ENCODE measurements at places on chromosomes 7 and 10.

DNA sequence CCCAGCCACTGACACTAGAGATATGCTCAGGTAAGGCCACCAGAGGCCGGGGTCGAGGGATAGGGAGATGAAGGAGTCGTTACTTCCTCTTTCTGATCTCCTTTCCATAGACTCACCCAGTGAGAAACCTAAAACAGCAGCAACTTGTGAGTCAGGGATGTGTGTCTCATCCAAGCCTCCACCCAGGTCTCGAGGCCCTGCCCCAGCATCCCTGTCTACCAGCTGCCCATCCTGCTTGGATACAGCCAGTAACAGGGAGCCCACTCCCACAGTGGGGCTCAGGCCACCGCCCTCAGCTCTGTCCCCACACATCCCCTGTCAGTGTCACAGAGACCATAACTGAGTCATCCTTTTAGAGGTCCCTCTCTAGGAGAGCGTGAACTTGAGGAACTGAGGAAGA, 49.6 kb upstream of the CHST15 start:
- DNase-seq: no peak

GRCh38 chr7:115146148-115146547, 224.3 kb downstream of the MDFIC start:
- DNase-seq: no peak

DNA sequence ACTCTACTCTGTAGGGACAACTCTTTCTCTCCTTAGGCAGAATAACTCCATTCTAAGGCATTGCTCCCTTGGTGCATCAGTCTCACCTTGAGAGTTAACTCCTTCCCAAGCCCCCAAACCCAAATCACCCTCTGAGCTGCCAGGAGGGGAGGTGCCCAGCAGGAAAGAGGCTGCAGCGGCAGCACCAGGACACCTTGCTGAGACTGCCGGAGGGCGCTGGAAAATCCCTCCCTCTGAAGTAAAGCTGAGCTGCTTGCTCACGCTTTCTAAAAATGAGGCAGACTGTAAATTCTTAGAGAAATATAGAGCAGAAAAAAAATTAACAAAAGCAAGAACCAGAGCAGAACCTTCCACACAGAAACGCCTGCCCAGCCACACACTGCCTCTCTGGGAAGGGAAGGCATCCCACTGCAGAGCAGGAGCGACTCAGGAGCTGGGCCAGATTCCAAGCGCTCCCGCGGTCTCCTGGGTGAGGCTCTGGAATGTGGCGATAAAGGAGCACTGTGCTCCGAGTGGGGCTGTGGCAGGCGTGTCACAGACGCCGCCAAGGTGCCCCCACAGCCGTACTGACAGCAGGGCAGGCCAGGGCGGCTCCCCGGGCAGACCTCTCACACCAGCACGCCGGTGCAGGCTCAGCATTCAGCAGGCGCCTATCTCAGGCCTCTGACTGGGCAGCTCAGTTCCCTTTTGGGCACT, 202.1 kb downstream of the TNS3 start:
- no peak for DNase-seq

DNA sequence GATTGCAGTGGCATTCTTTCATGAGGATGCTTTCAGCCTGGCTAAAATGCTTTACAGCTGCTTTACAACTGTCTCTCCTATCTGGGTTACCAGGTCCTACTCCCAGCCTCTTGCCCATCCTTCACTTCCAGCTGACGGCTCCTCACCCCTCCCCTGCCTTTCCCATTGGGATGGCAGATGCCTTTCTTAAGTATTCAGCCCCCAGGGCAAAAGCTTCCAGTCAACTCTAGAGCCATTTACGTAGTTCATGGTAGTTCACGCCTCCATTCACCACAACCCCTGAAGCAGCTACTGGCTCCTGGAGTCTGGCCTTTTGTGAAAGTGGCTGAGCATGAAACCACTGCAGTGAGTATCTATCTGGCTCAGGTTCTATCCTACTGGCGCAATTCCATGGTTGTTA, 17.2 kb upstream of the BMPER start:
- DNase-seq: no peak

DNA sequence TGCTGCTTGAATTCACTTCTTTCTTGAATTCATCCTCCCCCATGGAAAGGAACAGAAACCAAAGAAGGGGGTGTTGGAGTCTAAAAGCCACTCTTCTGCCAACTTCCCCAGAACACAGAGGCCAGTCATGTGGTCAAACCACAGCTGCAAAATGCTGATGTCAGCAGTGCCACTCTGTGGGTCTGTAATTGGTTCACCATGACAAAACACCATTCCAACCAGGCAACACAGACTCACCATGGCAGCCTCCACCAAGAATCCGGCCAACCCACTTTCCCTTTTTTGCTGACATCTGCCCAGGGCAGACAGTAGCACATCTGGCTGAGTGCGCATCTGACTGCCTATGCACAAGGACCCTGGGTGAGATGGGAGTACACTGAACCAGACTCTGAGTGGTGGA, 16.8 kb downstream of the OSBPL3 start:
- peak; percentile 23 for DNase-seq

DNA sequence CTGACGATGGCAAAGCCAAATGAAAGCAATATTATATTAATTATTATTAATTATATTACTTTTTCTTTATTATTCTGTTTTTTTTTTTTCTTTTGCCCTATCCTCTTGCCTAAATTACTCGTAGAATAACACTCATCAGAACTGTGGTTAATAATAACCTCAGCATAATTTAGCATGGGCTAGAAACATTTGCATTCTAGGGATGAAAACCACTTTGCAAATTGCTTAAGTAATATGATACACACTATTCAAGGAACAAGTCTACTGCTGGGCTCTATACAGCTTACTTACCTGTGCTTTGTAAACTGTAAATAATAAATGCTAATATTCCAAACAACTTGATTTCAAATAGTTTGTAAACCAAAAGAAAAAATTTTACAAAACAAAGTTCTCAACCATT, 375.8 kb downstream of the HGF start:
- DNase-seq: no peak

GRCh38 chr7:44348851-44349781, 23.7 kb upstream of the CAMK2B start:
- no peak for DNase-seq

DNA sequence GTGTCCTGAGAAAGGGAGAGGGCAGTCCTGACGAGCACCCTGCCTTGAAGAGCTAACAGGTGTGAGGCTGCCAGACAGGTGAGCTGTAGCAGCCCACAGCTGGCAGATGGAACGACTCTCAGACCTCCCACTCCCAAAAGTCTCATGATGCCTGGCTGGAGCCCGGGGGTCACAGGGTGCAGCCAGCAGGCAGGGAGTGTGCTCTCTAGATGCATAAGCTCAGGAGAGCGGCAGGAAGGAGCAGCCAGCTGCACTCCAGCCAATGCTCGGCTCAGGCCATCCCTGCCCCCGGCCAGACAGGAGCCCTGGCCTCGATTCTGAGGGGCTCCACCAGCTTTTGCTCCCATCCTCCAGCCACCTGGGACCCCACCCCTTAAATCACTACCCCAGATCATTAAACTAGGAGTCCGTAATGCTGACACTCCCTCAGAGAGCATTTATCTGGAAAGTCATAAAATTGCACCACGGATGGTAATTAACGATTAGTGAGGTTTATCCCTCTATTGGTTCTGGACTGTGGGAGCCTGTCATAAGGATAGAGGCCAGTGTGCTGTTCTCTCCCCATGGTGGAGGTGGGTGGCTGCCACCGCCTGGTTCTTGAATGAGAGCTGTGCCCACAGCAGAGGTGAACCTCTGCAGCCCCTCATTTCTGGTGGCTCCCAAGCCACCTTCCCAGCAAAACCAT, 63.5 kb upstream of the ZMIZ1 start:
- no peak for DNase-seq

- no peak for DNase-seq
These were observed 120.7 kb downstream of the CXCL12 start for GRCh38 chr10:44264244-44264643.

GRCh38 chr7:30256349-30256858, 28.0 kb upstream of the ZNRF2 start:
- no peak for DNase-seq

- DNase-seq: no peak
These were observed 6.0 kb upstream of the RSBN1L start for GRCh38 chr7:77690289-77690688.

DNA sequence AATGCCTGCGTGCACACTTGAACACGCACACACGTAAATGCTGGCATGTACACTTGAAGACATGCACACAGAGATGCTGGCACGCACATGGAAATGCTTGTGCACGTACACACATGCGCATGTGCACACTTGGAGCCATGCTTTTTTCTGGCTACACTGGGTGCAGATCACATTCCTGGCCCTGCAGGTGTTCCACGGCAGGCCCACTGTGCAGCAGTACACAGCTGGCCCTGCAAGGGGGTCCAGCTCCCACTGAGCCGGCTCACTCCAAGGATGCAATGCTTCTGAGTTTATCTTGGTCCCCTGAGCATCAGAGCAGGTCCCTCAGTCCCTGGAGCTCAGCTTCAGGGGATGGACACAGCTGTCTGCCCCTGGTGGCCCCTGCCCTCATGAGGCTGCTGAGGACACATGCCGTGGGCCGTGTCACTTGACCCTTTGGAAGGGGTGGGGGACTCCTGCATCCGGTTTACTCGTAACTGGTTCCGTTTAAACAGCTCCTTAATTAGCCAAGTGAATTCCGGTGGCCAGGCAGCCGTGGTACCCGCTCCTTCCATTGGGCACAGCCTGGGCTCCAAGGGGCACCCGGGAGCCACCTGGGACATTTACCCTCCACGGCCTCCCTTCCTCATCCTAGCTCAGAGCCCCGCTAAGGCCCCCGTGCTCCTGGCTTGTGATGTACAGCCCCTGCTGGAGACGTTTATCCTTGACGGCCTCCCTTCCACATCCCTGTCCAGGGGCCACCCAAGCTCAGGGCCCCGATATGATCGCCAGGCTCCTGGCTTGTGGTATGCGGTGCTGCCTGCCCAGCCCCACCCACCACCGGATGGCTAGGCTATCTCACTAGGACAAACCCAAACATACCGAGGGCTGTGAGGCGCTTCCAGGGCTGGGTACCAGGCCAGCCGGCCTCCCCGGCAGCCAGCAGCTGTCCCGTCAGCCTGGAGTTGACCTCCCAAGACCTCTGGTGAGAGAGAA, 39.5 kb upstream of the DPYSL4 start:
- DNase-seq: no peak

DNA sequence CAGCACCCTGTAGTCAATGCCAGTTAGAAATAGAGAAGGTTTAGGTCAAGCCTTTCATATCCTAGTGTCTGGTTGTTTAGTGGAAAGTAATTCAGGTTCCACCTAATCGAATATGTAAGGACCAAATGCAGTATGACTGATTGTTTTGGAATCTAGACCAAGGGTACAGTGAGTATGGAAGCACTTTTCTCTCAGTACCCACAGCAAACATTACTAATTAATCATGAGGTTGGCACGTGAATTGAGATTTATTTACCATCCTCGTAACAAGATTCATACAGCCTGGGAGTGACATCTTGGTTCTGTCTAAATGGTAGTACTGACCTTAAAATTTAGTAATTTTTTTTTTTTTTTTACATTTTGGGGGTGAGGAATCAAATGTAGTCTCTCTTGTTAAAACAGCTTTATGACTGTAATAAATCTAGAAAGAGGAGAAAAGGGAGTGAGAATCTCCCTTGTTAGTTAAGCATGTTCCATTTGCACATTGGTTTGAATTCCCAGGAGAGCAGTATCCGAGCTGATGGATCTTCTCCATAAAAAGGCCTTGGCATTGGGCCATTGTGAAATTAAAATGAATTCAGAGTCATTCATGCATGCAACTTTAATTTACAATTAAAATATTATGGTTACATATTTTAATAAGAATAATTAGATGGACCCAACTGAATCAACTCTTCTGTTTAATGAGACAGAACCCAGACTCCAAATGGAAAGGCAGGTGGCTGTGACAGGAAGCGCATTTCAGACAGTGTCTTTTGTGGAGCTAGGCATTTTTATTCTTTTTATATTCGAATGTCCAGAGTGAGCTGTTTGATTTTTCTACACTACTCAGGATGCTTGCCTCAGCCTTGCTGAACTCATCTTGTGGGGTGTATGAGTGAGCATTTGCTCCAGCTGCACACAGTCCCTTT, 57.6 kb downstream of the SNX10 start:
- no peak for DNase-seq
